CD4-positive, alpha-beta T cell treated with Interleukin-4 for 1 hour (primary cell): ENCODE measurements at places on chromosomes 6 and 20.

DNA sequence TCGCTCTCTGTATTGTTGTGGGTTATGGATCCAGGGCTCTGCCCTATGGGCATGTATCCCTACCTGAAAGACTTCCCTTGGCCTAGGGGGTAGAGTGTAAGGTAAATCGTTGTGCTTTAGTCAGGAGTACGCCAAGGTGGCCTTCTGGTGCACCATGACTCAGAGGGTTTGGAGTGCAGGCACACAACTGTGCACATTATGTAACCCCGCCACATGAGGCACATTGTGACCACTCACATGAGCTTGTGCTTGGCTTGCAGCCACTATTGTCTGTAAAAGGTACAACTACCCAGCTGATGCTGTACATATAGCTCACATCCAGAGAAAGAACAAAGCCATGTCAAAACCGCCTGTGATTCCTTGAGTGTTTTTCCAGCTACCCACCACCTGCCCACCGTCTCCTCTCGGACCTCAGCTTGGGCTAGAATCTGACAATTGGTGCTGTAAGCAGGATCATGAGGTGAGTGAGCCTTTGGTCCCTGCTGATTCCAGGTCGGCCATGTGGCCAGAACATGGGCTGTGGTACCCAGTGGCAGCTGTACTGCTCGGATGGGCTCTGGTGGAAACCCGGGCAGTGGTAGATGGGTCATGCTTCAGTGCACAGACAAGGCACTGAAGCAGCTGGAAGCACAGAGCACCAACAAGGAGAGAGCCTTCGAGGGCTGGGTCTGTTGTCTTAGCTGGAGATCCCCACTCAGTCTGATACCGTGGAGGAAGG, 33.8 kb downstream of the HDDC2 start:
- no peak for DNase-seq

DNA sequence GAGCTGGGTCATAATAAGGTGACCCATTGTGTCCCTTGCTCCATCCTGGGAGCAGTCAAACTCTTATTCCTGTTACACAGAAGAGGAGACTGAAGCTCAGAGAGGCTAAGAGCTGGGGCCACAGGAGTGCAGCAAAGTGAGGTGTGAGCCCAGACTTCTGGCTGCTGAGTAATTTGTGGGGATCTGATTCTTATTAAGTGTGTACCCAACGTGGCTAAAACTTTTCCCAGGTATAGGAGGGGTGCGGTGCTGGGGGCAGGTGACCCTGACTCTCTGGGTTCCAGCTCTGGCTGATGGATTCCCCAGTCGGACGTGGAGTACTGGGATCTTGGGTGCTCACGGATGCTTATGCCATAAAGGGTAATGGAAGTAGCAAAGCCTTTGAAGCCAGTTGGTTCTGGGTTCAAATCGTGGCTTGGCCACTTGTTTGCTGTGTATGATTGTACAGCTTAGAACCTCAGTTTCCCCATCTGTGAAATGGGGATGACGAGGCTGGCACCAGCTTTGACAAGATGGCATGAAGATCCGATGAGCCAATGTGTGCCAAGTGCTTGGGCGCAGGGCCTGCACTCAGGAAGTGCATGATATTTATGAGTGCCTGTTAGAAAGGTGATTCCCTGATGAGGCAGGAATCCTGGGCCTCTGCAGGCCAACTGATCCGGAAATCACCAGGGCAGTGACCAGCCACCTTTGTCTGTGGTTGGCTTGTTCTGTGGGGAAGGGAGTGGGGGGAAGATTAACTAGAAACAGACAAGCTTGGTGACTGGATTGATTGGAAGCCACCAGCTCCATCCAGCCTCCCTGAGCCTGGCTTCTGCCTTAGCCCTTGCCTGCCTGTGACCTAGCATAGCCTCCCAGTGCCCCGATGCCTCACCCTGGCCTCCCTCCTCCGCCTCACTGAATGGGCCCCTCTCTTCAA, 6.0 kb downstream of the SRC start:
- no peak for DNase-seq

DNA sequence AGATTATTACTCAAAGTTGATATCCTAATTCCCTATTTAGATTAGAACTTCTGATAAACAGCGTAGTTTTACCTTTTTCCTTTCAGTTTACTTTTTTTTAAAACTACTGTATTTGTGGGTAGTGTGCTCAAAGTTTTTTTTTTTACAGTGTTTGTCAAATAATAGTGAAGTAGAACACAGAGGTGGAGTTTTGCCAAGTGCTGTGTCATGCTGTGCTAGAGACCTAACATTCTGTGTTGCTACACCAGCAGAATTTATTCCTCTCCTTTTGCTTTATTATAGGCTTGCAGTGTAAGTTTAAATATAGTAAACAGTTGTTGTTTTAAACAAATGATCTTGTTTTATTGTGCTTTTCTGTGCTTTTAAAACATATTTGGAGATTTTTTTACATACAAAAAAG, 125.4 kb downstream of the HIVEP1 start:
- DNase-seq: no peak

DNA sequence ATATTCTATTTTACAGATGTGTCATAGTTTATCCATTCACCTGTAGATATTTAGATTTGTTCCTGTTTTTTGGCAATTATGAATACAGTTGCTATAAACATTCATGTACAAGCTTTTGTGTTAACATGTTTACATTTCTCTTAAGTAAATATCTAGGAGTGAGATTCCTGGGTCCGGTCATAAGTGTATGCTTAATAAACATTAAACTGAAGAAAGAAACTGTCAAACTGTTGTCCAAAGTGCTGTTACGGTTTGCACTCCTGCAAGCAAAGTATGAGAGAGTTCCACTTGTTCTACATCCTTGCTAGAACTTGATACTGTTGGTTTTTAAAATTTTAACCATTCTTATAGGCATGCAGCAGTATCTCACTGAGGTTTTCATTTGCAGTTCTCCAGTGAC, 138.6 kb downstream of the RALGAPA2 start:
- DNase-seq: no peak

DNA sequence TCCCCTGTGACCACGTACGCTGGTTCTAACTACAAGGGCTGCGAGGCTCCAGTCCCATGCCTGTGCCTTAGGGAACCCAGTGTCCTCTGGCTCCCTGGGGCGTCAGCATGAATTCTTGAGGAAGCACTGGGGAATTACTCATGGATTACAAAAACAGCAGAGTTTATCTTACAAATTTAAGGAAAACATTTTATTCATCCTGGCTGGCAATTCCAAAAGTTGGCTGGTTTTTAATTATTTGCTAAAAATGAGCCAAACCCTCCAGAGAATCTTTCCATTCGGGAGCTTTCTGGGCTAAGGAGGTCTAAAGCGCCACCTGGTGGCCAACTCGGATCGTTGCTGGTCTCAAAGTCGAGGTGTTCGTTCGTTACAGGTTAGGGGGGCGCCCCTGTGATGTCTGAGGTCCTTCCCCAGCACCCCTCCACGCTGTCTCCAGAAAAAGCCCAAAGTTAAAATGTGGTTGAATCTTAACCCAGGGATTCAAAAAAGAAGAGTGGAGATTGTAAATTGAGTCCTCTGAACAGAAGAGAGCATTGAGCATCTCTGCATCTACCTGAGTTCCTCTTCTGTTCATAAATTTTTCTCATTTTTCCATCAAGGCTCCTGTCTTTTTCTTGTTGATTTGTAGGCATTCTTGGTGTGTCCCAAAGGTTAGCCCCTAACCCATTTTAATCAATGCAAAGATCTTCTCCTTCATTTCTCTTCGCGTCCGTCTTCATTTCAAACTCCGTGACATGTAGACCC, 99.4 kb downstream of the BFSP1 start:
- DNase-seq: peak; percentile 14

- DNase-seq: no peak
These were observed 1.5 kb upstream of the CPNE5 start for GRCh38 chr6:36840432-36841403.
